AML-193 (cell line): ENCODE measurements at places on chromosomes 6 and 20.

DNA sequence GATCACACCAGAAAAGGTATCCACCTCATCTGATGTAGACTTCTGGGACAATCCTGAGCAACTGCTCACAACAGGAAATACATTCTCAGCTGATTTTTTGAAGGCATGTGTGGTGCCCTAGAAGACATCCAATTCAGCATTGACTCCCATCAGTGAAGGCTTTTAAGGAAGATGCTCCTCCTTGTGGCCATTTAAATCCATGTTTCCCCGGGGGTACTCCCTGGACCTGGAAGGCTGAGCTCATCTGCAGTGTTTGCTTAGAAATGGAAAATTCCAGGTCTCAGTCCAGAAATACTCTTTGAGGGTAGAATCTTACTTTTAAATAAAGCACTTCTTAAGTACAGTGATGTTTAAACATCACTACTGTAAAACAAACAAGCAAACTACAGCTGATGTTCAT is 195.5 kb upstream of the PDE10A start:
- no peak for DNase-seq

- no peak for DNase-seq
These were observed at the start of gene HRH3 for GRCh38 chr20:62219992-62220665. Gene HRH3 (minus strand): TSS chr20:62220278. CDS start chr20:62219970, 308 bp downstream.

DNA sequence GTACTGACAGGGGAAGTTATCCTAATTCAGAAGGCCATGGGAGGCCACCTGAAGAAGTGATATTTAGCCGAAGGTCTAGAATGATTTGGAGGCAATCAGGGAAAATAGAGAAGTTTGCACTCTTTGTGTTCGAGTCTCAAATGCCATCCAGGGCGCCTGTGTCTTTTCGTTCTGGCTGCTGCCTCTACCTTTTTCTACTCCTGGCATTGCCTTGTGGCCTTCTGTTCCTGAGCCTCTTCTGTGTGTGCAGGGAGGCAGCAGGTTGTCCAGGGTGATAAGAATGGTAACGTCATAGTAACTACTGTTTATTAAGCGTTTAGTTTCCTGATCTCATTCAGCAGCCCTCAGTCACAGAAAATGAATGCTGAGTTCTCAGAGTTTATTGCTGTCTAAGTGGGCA is 252.1 kb downstream of the FARS2 start:
- DNase-seq, result no peak

DNA sequence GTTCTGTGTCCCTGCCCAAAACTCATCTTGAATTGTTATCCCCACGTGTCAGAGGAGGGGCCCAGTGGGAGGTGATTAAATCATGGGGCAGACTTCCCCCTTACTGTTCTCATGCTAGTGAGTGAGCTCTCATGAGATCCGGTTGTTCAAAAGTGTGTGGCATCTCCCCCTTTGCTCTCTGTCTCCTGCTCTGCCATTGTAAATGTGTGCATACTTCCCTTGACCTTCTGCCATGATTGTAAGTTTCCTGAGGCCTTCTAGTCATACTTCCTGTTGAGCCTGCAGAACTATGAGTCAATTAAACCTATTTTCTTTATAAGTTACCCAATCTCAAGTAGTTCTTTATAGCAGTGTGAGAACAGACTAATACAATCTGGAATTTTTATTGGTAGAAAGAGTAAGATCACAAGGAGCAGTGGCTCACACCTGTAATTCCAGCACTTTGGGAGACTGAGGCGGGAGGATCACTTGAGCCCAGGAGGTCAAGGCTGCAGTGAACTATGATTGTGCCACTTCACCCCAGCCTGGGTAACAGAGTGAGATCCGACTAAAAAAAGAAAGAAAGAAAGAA is 47.1 kb upstream of the SLC22A16 start:
- DNase-seq, result no peak

GRCh38 chr20:36744764-36745191 is 1.1 kb downstream of the NDRG3 start:
- DNase-seq, result no peak

GRCh38 chr20:62793757-62794006 is 2.6 kb upstream of the MRGBP start:
- no peak for DNase-seq

- no peak for DNase-seq
These were observed 69.3 kb downstream of the HDDC2 start for GRCh38 chr6:125232466-125232865.

- DNase-seq, result no peak
These were observed 51.8 kb downstream of the ABRACL start for GRCh38 chr6:139080255-139080920.

- DNase-seq, result no peak
These were observed 119.7 kb upstream of the NXT1 start for GRCh38 chr20:23230766-23231385.

DNA sequence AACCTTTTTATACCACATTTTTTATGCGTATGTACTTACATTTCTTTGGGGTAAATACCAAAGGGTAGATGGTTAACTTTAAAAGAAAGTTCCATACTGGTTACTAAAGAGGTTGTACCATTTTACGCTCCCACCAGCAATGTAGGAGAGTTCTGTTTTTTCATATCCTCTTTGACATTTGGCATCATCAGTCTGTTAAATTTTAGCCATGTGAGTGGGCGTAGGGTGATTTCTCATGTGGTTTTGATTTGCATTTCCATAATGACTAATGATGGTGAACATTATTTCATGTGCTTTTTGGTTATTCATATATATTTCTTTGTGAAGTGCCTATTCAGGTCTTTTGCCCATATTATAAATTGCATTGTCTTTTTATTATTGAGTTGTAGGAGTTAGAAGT is 194.2 kb downstream of the PRL start:
- DNase-seq, result no peak

GRCh38 chr6:44064089-44064947 is 62.9 kb downstream of the MRPL14 start:
- no peak for DNase-seq

DNA sequence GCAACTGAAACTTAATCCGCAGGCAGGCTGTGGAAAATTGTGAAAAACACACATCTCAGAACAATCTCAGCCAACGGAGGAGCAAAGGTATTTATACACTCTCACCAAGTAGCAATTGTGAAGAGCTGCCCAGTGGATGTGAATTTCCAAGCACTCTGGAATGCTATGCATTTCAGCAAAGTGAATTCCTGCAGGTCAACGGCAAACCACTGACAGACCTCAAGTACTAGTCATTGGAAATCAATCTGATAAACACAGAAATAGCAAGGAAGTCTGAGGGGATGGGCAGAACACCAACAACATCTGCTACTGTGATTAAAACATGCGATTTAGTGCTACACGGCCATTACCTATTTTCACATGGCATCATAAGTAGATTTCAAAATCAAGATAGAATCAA is 429.1 kb downstream of the HTR1B start:
- no peak for DNase-seq

DNA sequence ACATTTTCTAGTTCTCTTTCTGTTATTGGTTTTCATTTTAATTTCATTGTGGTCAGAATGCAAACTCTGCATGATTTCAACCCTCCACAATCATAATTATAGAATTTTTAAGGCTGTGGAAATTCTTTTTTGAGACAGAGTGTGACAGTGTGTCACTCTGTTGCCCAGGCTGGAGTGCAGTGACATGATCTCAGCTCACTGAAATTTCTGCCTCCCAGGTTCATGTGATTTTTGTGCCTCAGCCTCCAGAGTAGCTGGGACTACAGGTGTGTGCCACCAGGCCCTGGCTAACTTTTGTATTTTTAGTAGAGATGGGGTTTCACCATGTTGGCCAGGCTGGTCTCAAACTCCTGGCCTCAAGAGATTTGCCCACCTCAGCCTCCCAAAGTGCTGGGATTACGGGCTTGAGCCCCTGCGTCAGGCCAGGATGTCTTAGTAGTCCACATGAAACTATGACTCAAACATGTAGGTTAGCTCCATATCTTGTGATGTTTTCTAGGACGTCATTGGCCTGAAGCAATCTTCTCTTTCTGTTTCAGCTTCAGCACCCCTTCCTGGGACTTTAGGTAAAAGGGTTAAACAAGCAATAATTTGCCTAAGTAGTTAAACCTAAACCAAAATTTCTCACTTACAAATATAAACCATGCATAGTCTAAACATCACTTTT is 47.4 kb upstream of the SAMD3 start:
- no peak for DNase-seq

GRCh38 chr6:166861961-166862286 is 94.4 kb downstream of the RNASET2 start:
- DNase-seq, result no peak

DNA sequence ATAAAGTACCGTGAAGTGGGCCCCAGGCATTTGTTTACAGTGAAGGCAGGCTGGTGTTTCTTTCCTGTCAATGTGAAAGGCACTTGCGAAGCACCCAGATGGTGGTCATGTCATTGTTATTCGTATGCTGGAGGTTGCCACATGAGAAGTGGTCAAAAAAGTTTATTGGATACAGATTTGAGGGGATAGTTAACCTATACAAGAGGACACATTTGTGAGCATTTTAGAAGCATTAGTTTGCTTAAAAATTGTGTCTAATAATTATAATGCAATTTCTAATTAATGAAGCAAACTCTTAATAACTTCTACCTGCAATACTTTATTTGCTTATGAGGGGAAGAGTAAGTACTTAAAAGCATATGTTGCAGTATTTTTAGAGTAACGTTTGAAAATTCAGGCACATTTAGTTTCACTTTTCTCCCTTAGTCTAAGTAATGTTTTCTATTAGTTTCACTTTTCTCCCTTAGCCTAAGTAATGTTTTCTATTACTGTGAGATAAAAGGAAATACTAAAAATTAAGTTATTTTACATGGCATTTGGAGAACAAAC is 120.7 kb upstream of the CLDN20 start:
- DNase-seq, result no peak

DNA sequence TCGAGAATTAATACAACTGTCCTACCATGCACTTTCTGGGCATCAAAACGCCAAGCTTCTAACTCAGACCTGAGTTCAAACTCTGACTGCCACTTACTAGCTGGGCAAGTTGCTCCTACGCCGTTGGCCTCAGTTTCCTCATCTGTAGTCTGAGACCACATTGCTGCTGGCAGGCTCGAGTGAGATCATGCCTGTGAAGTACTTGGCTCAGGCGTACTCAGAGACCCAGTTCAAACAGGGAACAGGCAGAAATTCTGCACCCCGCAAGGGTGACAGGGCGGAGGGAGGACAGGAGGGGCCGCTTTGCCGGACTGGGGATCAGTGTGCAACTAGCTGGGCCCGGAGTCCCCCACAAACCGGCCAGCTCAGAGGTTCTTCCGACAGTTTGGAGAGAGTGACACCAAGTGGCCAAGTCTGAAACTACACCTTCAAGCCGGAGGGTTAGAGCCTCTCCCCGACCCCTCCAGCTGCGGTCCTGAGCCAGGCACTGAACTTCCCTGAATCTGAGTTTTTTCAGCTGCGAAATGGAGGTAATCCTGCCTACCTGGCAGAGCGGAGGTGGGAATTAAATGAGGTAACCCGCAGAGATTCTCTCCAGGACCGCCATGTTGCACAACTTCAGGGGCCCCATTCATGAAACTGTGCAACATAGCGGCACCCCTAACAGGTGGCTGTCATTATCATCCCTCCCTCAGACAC is 46.0 kb upstream of the PTPN1 start:
- DNase-seq, result peak; percentile 38

GRCh38 chr20:62293111-62293784 is 9.5 kb upstream of the ADRM1 start:
- no peak for DNase-seq

GRCh38 chr6:119587537-119587936 is 238.0 kb upstream of the MAN1A1 start:
- DNase-seq, result no peak

- no peak for DNase-seq
These were observed 110.0 kb downstream of the PLCB1 start for GRCh38 chr20:8242066-8242465.

- no peak for DNase-seq
These were observed 112.7 kb downstream of the CLIC5 start for GRCh38 chr6:45902984-45903383.

GRCh38 chr20:31962761-31963160 is 5.2 kb upstream of the XKR7 start:
- DNase-seq, result no peak

DNA sequence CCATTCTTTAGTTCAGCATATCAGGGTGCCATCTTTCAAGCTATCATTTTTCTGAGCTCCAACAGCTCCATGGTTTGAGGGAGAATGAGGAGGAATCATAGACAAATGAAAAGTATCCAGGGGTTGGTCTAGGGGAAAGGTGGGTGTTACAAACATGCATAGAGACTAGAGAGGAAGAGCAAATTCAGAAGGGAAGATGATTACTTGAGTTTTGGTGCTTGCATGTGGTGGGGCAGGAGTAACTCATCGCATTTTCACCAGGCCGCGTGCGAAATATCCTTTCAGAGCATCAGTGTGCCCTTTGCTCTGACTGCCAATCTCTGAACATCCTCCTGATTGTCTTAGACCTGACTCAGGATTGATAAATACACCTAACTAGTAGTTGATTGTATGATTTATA is 7.7 kb upstream of the BICRAL start:
- no peak for DNase-seq

DNA sequence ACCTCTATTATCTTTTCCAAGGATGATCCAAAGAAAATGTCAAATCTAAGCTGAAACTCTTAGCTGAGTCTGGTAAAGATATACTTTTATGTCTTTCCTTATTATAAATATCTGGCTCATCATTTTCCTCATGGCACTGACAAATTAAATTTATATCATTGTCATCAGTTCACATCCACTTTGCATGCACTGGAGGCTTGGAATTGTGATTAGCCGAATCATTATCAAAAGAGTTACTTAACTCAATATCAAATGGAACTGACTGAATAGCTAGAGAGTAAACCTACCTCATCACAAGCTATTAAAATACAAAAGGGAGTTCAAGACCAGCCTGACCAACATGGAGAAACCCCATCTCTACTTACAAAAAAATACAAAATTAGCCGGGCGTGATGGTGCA is 713.9 kb upstream of the MARCKS start:
- DNase-seq, result no peak

GRCh38 chr20:62685781-62686555 is 22.7 kb upstream of the NTSR1 start:
- peak; percentile 83 for DNase-seq

DNA sequence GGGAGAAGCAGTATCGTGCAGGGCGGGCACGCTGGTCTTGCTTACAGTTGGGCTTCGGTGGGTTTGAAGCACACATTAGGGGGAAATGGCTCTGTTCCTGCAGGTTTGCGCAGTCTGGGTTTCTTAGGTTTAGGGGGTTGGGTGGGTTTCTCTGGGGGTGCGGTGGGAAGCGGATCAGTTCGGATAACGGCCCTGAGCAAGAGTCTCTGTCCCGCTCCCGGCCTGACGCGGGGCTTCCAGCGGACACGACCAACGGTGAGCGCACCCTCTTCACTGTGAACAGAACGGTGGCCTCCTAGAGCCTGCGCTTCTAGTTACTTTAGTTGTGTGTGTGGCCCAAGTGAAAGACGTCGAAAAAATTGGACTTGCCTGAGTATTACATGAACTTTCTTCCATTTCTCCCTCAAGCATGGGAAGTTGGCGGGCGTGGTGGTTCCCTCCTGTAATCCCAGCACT is 635 bp upstream of the ELOVL2 start:
- DNase-seq, result no peak

GRCh38 chr20:3406481-3407039 is 909 bp downstream of the DNAAF9 start:
- no peak for DNase-seq
